Activated CD4-positive, CD25-positive, alpha-beta regulatory T cell treated with anti-CD3 and anti-CD28 coated beads, Interleukin-2, amount 50 U/mL, for 16 hours (primary cell): ENCODE measurements at places on chromosomes 4 and X.

- no peak for DNase-seq
Measured at GRCh38 chr4:107824350-107825071, at the start of gene SGMS2. Gene SGMS2, plus strand, starts transcription at chr4:107824932. Its CDS starts 70,622 bp downstream, at chr4:107895554.

GRCh38 chrX:27463187-27463586 is at the start of gene PPP4R3C:
Gene PPP4R3C, minus strand, starts transcription at chrX:27463341. Its CDS starts 45 bp downstream, at chrX:27463296.
- no peak for DNase-seq

DNA sequence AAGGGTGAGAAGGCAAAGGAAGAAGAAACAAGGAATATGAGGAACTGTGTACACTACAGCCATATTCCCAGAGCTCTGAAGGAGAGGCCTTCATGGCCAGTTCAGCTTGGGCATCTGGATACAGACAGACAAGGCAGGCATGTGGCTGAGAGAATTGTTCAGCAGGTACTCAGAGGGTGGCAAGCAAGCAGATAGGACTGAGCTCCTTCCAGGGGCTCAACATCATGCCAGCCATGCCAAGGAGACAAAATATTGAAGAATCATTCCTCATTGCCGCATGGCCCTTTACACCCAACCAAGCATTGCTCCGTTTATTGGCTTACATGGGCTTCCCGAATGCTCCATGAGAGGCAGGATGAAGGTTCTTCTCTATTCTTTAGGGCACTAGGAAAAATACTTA is 78.5 kb upstream of the EFNB1 start:
- DNase-seq: no peak

DNA sequence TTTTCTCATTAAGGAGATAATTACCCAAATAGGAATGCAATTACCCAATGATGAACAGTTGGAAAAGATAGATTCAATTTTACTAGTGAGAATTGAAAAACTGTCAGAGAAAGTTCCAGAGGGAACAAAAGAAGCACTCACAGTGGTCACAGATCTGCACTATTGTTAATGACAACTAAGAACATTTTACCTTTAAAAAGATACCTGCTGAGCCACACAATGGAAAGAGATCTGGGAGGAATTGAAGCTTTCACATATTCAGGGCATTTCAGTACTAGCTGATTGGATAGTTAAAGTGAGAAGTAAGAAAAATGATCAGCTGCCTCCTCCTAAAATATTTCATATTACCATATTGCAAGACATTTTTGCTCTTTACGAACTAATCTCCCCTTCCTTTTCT is 1822.2 kb downstream of the STIM2 start:
- no peak for DNase-seq

DNA sequence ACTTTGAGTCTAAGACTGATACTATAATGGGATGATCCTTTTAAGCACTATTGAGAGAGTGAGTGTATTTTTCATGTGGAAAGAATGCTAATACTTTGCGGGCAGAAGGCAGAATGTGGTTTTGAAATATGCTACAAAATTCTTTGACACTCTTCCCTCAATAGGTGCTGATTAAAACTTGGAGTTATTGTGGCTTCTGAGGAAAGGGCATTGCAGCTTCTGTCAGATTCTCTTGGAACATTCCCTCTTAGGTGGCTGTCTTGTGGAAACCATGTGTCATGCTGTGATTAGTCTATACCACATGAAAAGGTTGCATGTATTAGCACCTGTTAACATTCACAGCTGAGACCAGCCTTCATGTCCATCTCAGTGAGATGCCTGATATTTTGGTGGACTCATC is 547.0 kb downstream of the STIM2 start:
- no peak for DNase-seq

GRCh38 chrX:154737136-154737535 is 13.7 kb downstream of the GAB3 start:
- DNase-seq: no peak
